ENCODE measurements at places on chromosomes 2 and 18.
A peak's percentile ranks its signal among the peaks of the same experiment; 100 is the strongest.

GRCh38 chr2:73594251-73594650 is 48.0 kb downstream of the NAT8 start:
- no peak for DNase-seq

- DNase-seq, result peak; percentile 82
Observed at GRCh38 chr2:68320118-68320641, 431 bp upstream of the CNRIP1 start.

- DNase-seq, result no peak
Observed at GRCh38 chr2:177338177-177338721, 54.3 kb upstream of the AGPS start.

DNA sequence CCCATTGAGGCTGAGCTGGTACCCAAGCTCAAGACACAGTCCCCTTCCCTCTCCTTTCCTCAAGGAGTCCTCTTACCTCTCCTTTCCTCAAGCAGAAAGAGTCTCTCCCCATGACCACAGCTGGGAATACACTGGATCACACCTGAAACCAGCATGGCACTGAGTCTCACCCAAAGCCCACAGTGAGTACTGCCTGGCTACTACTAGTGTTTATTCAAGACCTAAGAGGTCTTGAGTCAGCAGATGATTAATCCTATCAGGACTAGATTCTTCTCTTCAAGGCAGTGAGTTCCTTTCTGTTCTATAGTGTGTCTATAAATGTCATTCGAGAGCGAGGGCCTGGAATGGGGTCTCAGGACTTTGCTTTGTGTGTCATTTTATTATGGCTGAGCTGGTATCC is 111.4 kb downstream of the METTL4 start:
- no peak for DNase-seq

GRCh38 chr18:45666520-45666919 is 51.2 kb downstream of the SLC14A2 start:
- no peak for DNase-seq

GRCh38 chr18:44238911-44239310 is 441.8 kb upstream of the SETBP1 start:
- no peak for DNase-seq

DNA sequence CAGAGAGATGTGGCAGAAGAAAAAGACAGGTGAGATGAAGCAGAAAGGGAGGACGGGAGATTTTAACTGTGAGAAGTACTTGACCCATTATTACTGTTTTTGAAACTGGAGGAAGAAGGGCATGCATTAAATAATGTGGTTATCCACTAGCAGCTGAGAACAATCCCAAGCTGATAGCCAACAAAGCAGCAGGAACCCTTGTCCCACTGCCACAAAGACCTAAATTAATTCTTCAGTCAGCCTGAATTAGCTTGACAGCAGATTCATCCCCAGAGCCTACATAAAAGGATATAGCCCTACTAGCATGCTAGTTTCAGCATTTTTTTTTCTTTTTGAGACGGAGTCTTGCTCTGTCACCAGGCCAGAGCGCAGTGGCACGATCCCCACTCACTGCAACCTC is 19.5 kb upstream of the REG3A start:
- no peak for DNase-seq

GRCh38 chr2:221726894-221727513 is 154.9 kb upstream of the EPHA4 start:
- no peak for DNase-seq

- DNase-seq, result no peak
Observed at GRCh38 chr2:64914735-64915509, 74.3 kb upstream of the SLC1A4 start.

- no peak for DNase-seq
Observed at GRCh38 chr18:7878265-7879211, 311.4 kb downstream of the PTPRM start.

- DNase-seq, result no peak
Observed at GRCh38 chr2:169738566-169739229, 5.1 kb downstream of the KLHL23 start.

GRCh38 chr18:80175451-80176204 is 66.6 kb downstream of the ADNP2 start:
- DNase-seq, result no peak

GRCh38 chr2:46039543-46040303 is 257.5 kb upstream of the EPAS1 start:
- no peak for DNase-seq

DNA sequence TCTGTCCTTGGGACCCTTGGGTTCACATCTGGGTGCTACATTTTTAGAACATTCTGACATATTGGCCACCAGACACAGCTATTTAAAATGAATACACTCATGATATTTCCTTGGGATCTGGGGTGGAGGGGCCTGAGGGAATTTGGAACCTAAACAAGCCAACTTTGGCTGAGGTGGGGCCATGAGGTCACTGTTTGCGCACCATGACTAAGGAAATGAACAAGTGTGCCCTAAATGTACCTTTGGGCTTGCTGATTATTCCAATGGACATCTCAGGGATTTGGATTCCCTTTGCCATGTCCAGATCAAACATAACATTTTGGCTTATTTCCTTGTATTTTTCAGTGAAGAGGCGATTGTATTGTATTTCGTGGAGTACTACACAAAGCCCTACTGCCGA is 80.5 kb upstream of the SEC11C start:
- no peak for DNase-seq

GRCh38 chr2:218959761-218960308 is 369 bp downstream of the CDK5R2 start:
- DNase-seq, result no peak

DNA sequence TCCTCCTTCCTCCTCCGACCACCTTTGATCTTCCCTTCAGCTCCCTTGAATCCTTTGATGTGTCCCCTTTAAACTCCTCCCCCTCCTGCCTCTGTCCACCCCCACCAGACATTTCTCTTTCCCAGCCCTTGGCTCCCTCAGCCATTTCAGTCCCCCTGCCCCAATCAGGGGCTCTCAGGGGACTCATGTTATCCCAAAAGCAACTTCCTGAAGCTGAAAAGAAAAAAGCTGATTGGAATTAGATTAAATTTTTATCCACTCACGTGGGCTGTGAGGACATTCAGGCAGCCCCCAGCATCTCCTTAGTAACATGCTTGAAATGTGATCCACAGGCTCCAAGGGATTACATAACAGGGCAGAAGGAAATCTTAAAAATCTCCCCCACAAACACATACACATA is 81.3 kb downstream of the NEURL3 start:
- DNase-seq, result no peak

GRCh38 chr18:38007676-38008330 is 442.2 kb upstream of the CELF4 start:
- DNase-seq, result no peak

DNA sequence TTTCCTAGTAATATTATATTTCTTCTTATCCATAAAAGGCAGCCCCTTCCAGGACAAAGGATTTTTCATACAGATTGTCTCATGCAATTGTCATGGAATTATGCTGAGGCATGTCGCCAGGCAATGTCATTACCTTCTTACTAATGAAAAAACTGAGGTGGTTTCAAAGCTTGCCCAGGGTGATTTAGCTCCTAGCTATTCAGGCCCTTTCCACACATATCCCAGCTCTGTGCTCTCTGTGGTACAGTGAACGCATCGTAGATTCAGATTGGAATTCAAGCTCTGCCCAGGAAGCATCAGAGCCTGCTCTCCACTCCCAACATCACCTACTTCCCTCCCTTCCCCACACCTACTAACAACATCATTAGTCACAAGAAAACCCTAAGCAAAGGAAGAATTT is 60.1 kb downstream of the ATP8B1 start:
- DNase-seq, result no peak

DNA sequence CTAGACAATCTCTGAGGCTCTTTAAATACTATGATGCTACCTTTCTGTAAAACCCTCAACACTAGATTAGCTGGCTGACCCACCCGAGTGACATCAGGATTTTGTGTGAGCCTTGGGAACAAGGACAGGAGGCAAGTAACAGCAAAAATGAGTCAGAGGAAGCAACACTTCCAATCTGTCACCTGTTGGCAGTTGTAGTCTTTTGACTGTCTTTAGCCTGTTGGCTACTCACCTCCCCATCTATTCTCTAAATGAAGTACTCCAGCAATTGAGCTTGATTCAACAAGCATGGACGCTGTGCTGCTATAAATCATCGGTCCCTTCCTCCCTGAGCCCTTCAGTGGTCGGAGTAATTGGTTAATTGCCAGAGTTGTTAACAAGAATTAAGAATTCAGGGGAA is 898.7 kb downstream of the BCL11A start:
- no peak for DNase-seq

DNA sequence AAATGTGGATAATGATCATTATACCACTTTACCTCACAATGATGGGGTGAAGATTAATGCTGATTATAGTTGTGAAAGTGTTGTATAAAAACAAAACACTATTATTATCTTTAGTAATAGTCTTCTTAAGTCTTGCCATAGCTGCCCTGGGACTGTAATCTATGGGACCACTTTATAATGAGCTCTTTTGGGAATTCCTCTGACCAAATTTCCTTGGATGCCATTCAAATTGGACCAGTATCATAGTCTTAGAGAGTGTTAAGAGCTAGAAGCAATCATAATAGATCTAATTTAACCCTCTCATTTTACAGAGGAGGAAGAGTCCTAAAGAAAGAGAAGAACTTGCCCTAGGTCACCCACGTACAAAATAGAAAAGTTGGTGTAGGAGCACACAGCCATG is 457.7 kb upstream of the SLC14A2 start:
- DNase-seq, result no peak

- no peak for DNase-seq
Observed at GRCh38 chr2:31693882-31694281, 113.1 kb upstream of the SRD5A2 start.

- DNase-seq, result peak; percentile 42
Observed at GRCh38 chr2:120343433-120344105, 2.4 kb upstream of the INHBB start.

DNA sequence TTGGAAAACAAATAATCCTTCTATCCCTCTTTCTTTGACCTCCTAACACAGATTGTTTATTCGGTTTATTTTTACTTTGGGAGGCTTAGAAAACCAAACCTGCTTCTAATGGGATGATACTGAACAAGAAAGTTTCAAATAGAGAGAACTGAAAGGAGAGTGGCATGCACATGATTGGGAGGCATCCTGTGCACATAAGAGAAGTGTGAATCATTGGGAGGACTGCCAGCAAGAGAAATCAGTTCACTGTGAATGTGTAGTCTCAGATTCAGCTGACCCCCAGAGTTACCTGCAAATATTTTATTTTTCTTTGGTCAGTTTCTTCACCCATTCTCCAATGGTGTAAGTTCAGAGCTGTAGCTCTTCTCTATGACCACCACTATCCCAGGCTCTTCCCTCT is 1363.2 kb upstream of the ACVR2A start:
- no peak for DNase-seq

DNA sequence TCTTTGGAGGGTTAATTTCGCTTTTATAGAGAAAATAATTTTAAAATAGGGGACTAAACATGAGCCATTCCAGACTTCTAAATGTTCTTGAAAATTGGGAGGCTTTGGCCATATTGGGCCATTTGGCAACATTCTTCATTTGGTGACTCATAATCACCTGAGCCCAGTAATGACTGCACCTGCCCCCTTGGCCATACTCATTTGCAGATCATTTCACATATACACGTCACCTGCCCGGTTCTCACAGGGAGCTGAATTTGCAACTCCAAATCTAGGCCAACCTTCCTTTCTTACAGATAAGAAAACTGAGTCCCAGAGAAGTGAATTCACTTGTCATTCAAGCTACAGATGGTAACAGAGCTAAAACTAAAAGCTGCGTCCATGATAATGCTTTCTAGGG is 289.7 kb downstream of the EPHA4 start:
- DNase-seq, result no peak

DNA sequence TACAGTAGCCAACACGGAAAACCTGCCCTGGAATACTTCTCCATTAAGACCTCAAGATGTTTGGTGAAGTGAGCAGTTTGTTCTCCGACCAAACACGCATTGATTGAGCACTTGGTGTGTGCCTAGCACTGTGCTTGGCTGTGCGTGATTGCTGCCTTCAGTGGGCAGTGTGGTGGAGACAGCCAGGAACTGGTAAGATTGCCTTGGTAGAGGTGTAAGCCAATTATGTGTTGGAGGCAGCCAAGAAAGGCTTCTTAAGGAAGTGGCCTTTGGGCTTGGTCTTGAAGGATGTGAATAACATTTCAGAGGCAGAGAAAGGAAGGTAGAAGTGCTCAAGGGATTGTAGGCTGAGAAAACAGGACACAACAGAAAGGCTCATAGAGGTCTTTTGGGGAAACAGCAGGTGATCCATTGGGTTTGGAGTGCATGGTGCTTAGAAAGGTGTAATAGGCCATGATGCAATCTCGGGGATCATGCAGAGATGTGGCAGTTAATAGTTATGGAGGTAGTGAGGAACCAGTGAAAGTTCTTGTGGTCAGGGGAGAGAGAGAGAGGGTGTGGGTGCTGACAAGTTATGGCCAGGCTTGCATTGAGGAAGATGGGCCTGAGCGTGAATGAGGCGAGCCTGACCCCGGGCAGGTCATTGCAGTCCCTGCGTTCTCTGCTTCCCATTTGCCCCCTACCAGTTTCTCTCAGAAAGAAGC is 6.3 kb downstream of the B3GNT2 start:
- DNase-seq, result no peak

DNA sequence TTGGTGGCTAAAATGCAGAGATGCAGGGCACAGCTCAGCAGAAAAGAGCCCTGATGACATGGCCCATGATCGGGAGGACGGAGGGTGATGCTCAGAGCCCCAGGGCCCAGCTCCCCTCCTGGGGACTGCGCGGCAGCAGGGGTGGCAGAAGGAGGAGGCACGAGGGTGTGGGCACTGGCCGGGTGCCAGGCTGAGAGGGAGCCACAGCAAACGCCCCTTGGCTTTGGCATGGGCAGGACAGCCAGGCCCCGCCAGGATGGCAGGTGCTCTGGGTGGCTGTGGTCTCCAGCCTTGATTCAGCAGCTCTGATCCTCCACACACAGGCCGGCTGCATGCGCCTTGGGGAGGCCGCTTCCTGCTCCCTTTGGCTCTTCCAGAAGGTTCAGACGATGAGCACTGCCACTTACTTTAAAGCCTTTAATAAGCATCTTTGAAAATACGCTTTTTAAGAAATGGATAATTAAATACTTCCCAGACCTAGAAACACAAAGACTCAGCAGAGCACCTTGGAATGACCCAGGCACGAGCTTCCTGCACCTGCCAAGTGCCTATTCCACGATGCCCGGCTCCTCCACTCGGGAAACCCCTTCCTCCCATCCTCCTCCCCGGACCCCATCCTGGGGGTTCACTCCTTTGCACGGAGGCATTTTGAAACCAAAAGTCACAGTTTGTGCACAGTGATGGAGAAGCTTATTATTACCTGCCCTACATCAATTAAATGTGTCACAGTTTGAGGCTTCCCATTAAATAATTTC is 78.5 kb upstream of the SNTG2 start:
- no peak for DNase-seq

DNA sequence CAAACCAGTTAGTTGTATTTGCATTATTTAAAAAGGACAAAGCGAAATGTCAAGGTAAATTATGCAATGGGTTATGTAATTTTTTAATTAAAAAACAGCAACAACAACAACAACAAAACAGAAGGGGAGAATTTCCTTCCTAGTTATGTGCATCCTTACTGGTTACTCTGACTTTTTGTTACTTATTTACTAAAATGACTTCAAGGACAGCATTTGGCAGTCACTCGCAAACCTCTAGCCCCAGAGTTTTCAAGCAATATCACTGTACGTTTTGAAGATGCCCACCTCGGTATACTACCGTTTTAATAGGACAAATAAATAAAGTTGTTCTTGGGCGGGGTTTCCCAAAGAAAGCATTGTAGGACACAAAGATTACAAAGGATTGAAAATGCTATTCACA is 24.7 kb upstream of the MRO start:
- no peak for DNase-seq

- DNase-seq, result no peak
Observed at GRCh38 chr2:197838579-197838978, 34.2 kb downstream of the PLCL1 start.

Measured in NCI-H1694 treated with DMSO at 0.1 percent for 48 hours (cell line).